Stimulated activated CD4-positive, alpha-beta T cell treated with anti-CD3 and anti-CD28 coated beads, Interleukin-2, amount 100 ng/mL, for 48 hours (primary cell): ENCODE measurements at places on chromosomes 7 and 10.

DNA sequence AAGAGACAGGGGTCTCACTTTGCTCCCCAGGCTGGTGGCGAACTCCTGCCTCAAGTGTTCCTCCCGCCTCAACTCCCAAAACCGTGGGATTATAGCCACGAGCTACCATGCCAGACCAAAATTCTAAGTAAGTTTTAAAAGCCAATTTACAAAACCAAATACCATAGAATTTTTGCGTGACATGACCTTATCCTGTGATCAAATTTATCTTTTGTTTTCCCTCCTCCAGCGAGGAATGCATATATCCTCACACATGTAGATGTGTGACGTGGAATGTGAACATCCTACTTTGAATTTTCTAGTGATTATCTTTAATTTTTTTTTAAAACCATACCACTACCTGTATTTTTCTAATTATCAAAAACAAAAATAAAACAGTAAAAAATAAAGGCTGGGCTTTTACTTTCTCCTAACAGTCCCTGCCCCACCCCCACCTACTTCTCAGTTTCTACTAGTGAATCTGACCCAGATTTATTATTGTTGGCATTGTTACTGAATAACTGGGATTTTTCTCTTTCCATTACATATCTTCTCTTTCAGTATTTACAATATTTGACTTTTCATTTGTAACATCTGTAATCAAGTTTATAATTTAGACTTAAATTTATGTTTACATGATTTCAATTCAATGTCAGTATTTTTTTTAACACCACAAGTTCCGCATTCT, 26.0 kb downstream of the CYTH3 start:
- DNase-seq = no peak

DNA sequence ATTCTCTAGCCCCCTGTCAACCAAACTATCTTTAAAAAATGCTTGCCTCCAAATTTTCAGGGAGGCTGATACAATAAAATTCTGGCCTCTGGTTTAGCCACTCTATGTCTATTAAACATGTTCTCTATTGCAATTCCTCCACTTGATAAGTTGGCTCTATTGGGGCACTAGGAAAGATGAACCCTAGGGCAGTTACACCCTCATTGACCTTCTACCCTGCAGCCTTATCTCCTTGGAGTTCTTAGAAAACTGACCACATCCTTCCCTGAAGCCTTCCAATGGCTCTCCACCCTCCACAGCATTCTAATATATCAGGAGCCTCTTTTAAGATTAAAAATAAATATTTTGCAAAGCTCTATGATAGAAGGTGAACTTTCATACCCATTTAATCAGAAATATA, 30.6 kb downstream of the SVOPL start:
- DNase-seq = no peak

DNA sequence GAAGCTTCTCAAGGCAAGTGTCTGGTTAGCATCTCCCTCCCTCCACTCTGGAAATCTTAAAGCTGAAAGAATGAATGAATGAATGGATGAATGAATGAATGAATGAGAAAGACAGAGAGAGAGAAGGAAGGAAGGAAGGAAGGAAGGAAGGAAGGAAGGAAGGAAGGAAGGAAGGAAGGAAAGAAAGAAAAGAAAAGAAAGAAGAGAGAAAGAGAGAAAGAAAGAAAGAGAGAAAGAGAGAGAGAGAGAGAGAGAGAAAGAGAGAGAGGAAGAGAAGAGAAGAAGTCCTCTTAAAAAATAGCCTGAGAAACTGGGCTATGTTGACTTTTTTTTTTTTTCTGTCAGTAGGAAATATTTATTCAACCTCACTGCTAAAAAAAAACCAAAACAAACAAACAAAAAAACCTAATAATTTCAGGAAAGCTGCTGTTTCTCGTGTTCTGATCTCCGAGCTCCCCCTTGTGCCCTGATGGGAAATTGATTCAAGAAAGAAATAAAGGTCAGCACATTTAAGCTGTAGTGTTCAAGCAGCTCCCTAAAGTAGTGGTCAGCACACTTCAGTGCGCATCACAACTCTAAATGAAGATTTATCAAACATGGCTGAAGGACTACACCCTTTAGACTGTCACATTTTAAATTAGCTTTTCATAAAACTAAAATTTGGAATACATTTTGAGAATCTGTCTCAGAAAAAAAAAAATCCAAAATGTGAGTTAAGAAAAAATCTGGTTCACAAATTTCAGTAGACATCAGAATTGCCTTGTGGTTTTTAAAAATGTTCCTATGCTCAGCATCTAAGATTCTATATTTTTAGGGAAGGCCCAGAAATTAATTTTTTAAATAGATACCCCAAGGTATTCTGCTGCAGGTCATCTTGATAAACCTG, 154.3 kb downstream of the ELAPOR2 start:
- no peak for DNase-seq

GRCh38 chr10:78079411-78079810, 45.7 kb downstream of the RPS24 start:
- no peak for DNase-seq

- no peak for DNase-seq
Observed at GRCh38 chr7:65295409-65295808, 78.2 kb upstream of the ZNF92 start.

- no peak for DNase-seq
Observed at GRCh38 chr7:104135760-104136558, 71.9 kb downstream of the ORC5 start.

- no peak for DNase-seq
Observed at GRCh38 chr7:155371331-155371883, 73.7 kb downstream of the INSIG1 start.

DNA sequence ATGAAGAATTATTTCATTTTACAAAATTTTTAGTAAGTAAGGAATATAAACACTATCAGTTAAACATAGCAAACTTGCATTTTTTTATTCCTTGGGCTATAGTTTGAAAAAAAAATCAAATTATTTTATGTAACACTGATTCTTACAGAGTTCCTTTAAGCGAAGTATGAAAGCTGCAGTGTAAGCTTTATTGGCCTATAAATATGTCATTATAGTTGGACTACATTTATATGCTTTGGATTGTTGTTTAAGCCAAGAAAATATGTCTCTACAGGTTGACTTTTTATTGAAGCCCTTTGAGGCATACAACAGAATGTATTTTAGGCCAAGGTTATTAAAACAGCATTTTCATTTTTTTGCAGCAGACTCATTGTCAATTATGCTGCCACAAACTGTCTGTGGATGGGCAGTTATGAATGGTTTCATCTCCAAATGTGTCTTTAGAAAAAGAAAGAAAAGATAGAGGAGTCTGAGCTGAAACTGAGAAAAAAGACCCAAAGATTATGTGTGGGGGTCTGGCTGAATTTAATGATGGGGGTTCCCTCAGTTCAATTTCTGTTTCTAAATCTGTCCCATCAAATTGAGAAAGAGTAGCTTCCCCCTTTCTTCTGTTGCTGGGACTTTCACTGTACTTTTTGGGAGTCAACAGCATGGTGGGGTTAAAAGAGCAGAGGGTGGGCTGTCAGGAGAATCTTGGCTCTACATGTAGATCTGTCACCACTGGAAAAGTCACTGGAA, 43.1 kb downstream of the ARID5B start:
- DNase-seq = no peak

DNA sequence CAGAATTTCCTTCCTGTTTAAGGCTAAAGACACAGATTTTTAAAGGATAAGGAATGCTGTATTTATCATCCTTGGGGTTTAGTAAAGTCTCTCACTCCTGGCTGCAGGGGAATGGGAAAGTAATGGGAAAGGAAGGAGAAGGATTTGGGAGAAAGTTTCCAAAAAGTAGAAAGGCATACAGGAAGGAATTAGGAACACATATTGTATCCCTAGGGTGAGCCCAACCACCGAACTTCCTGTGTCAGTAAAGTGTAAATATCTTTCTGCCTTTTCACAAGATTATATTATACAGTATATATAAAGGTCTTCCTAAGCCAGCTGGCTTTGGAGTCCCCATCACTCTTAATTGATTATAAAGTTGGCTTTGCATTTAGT, 12.0 kb upstream of the UBE2D1 start:
- no peak for DNase-seq

DNA sequence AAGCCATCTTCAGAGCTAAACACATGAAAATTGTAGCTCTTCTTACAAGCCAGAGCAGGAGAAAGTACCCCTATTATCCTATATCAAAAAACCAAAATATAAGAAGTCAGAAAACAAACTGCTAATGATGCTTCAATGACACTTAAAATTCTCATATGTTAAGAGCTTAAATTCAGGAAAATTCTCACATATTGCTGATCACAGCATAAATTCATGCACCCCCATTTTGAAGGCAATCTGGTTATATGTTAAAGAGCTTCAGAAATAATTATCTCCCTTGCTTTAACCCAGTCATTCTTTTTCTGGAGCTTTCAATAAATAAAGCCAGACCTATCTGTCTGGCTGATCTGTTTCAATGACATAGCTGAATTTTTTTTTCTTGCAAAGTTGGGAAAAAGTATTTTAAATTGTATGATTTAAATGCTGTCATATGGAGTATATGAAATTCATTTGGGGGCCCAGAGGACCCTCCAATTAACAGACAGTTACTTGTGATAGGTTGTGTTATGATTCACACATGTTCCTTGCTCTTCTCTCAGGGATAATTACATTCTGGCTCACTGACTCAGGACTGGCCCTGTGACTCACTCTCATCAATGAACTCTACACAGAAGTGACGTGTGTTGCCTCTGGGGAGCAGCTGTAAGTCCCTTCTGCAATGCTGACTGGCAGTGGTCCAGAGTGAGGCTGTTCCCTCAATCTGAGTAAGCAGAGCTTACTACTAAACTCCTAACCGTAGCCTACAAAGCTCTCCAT, 85.2 kb downstream of the HGF start:
- DNase-seq = no peak

DNA sequence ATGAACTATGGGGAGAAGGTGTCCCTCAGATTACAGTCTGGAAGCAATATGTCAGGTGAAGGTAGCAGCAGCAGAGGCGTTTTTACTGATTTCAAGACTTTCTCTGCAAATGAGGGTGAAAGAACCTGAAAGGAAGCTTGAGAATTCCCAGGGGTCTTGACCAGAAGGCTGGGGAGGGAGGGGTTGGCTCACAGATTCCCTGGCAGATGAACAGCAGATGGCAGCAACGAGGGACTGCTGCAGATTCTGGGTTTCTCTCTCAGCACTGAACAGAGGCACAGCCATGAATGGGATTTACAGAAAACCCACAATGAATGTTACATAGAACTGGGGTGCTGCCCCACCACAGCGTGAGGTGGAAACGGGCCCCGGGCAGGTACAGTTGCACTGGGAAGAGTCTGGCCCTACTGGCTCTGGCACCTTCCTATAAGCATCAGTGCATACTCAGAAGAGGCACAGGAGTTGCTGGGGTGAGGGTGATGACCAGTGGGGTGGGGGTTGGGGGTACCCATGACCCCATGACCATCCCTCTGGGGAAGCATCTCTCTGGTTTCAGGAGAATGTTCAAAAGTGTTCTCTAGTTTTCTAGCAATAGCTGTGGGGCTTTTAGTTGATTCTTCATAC, 317.8 kb downstream of the SH2D4B start:
- no peak for DNase-seq

DNA sequence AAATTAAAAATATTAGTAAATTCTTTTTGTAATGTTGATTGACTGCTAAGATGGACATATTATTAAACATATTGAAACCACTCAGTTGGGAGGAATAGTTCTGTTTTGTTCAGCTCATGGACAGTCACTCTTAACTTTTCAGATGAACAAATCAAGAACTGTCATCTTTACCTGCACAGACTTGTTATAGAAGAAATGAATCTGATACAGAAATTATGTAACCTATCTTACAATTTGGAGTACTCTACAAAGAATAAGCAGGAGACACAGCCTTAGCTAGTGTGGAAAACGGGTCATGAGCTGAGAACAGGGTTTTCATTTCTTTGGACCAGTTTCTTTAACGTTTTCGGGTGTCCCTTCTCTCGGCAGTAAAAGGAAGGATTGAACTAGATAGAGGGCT, 1.2 kb upstream of the ANLN start:
- DNase-seq = no peak

GRCh38 chr10:24469993-24470392, 253.7 kb downstream of the ARHGAP21 start:
- no peak for DNase-seq

DNA sequence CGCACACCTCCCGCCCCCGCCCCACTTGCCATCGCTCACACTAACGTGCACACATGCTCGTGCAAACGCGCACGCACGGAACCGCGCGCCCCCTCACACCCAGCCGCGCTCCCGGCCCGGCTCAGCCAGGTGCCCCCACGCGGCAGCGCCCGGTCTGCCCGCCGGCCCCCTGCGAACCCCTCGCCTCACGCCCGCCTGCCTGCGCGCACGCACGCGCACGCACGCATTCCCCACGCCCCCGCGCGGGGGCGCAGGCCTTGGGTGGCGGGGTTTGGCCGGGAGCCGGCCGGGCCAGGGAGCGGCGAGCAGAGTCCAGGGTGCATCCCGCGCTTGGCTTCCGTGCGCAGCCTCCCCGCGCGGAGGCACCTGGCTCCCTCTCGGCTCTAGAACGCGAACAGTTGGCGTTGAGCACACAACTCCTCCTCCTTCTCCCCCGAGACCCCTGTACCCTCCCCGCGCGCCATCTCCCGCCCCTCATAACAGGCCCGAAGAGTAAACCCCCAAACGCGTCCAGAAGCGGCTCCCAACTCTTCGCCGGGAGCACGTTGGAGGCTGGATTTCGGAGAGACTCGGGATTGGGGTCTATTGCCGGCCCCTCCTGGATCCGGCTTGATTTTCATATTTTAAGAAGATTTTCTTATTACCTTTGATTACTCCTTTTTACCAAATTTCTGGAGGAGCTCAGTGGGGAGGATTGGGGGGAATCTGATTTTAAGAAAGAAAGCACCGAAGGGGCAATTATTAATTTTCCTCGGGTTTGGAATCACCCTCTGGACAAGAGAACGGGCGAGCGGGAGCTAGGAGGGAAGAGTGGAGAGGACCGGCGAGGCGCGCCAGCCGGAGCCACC, 527 bp upstream of the SORCS3 start:
- no peak for DNase-seq

DNA sequence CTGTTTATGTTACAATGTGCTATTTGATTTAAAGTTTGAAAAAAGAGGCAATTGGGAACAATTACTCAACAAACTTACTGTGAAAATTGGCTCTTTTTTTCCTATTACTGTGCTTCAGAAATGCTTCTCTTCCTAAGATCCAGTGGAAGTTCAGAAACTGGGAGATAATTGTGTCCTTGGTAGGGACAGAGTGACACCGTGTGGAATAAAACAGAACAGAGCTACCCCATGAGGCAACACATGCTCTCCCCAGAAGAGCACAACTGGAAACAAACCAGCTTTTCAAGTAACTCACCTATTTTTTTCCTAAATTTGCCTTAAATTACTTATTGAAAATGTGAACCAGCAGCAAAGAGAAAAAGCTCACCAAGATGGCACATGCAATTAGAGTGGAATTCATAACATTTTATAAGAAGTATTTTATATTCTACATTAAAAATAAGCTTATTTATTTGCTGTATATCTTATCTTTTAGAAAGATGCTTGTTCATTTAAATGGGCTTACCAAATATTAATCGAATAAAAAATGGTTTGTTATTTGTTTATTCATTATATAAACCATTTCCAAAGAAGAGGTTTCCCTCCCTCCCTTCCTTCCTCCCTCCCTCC, 346.1 kb upstream of the ANKRD30A start:
- DNase-seq = no peak
